Activated naive CD8-positive, alpha-beta T cell treated with anti-CD3 and anti-CD28 coated beads, Interleukin-2, amount 10 ng/mL, durations not matched to agents 7 days and 5 days (primary cell): ENCODE measurements at places on chromosomes 1 and 21.
A peak's percentile ranks its signal among the peaks of the same experiment; 100 is the strongest.

DNA sequence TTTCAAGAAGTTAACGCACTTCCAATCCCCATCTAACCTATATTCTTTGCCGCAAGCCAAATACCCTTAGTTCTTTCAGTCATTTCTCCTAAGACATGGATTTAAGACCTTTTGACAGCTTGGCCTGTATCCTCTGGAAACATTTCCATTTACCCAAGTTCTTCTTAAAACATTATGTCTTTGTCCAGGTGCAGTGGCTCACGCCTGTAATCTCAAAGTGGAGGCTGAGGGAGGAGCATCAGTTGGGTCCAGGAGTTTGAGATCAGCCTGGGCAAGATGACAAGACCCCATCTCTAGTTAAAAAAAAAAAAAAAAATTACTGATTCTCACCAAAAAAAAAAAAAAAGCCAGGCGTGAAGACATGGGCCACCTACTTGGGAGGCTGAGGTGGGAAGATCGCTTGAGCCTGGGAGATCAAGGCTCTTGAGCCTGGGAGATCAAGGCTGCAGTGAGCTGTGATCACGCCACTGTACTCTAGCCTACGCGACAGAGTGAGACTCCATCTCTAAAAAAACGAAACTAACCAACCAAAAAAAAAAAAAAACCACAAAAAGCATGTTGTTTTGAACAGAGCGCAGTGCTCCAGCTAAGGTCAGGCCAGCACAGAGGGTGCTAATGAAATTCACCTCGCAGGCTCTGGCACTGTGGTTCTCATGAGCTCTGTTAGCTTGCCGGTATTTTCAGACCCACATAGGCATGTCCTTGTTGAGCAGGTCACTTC, 36.0 kb downstream of the NUAK2 start:
- peak; percentile 65 for DNase-seq

DNA sequence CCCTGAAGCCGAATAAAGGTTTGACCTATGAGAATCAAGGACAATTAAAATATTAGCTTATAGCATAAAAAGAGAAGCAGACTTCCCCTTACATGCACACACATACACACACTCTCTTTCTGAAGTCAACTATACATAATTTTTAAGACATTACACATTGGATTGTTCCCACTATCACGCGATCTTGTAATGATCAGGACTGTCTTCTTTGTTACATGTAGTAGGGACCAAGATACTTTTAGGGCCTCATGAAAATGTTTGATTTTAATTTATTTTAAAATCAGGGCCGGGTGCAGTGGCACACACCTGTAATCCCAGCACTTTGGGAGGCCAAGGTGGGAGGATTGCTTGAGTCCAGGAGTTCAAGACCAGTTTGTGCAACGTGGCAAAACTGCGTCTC, 16.4 kb upstream of the IRF2BP2 start:
- no peak for DNase-seq

GRCh38 chr1:108570128-108570527, 10.2 kb downstream of the EEIG2 start:
- DNase-seq = no peak

- no peak for DNase-seq
Observed at GRCh38 chr1:42552636-42553035, 89.5 kb downstream of the CCDC30 start.

- DNase-seq = no peak
Observed at GRCh38 chr1:197149340-197149739, 2.9 kb upstream of the ASPM start.

DNA sequence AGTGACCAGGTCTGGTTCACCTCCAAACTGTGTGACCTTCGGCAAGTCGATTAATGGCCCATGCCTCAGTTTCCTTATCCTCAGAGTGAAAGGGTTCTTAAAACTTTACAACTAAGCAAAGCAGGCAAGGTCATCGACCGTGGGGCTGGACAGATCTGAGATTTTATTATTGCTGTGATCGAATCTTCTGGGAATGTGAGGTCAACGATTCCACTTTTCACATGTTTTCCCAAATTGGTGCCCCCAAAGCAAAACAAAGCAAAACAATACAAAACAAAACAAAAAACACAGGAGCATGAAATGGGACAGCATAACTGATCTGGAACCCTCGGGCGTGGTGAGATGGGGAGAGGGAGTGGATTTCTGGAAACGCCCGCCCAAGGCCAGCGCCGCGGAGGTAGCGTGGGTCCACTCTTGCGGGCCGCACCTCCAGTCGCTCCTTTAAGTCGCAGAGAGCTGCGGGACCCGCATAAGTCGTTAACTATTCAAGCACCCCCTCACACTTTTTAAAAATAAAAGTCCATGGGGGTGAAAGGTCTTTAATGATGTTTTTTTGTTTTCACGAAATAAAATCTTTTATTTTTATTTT, 4.2 kb upstream of the TBX15 start:
- DNase-seq = no peak

DNA sequence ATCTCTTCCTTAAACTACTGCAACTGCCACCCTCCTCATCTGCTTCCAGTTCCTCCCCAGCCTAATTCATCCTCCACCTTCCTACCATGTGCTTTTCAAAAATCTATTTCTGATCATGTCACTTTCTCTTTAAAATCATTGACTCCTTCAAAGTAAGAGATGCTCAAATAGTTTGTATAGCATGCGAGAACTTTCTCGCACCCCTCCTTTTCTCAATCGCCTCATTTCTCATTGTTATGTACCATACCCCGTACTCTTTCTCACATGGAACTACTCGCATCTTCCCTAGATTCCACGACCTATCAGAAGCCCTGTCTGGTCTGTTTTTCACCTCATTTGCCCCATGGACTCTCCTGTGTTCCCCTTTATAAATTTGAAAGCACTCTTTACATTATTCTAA, 238.2 kb downstream of the NRIP1 start:
- DNase-seq = no peak

GRCh38 chr1:113452921-113453770, 62.8 kb downstream of the MAGI3 start:
- no peak for DNase-seq
